ENCODE measurements at places on chromosomes 2 and 18. TPM values are rescaled to one million over a fixed set of nuclear protein-coding genes. Genes with fewer than 3 reads are reported as not detected.

DNA sequence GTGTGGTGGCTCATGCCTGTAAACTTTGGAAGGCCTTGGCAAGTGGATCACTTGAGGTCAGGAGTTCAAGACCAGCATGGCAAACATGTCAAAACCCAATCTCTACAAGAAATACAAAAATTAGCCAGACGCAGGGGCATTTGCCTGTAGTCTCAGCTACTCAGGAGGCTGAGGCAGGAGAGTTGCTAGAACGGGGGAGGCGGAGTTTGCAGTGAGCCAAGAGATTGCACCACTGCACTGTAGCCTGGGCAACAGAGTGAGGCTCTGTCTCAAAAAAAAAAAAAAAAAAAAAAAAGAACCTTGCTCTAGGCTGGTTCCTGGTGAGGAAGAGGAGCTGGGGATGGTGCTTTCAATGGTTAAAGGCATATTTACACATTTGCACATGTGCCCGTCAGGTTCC lies 129.4 kb downstream of the LYPD6B start:
- DNase-seq: no peak

- no peak for DNase-seq
Observed at GRCh38 chr2:221596192-221596591, 24.1 kb upstream of the EPHA4 start.

DNA sequence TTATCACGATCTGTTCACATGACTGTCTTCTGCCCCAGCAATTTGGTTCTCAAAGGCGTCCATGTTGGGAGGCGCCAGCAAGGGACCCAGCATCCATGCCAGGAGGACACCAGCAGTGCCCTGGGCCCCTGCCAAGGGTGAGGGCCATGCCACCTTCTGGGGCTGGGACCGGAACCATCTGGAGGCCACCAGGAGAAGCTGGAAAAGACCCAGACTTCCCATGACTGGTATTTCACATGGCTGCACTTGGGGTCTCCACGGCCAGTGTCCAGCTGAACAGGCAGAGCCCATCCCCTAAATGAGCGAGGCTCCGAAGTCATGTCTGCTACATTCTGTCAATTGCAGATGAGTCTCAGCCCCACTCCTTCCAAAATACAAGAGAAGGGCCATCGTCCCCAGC lies 306.8 kb upstream of the HS6ST1 start:
- DNase-seq: no peak

- DNase-seq: no peak
Observed at GRCh38 chr18:75728621-75729020, 301.1 kb upstream of the SMIM21 start.

DNA sequence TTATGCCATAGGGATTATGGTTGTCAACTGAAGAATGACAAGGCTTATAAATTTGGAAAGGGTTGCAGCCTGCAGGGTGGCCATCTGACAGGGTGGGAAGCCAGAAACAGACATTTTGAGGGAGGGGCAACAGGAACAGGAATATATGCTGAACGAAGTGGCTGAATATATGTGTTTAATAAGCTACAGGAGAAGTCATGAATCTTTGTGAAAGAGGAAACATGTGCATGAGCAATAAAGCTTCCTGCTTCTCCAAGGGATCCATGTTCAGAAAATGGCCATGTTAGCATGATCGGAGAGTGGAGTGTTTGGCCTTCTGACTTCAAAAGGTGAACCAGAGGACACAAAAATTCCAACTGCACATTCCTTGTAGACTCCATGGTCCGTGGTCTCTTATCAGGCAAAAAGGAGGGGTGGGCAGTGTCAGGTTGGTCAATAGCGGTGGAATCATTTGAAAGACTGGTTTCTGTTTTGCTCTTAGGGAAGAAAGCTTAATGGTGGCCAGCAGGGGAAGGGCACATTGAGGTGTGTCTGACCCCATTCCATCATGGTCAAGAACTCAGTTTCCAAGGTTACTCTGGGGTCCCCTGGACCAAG lies 144.1 kb downstream of the SOCS6 start:
- no peak for DNase-seq

GRCh38 chr2:118837067-118837466 lies 10.4 kb downstream of the EN1 start:
- no peak for DNase-seq

Gene STARD6
- not detected for total RNA-seq

DNA sequence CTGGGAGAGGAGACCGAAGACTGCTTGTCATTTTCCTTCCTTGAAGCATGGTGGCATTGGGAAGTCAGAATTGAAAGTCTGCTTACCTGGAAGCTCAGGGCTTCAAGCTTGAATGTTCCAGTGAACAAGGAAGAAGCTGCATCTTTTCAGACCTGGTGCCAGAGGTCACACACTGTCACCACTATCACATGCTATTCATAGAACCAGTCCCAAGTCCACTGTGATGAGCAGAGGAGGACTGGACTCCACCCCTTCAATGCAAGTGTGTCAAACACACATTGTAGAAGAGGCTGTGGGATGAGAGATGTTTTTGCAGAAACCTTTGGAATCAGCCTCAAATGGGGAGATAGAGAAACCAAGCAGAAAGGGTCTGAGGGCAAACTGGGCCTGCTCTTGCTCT lies 81.4 kb downstream of the LYPD1 start:
- DNase-seq: no peak

DNA sequence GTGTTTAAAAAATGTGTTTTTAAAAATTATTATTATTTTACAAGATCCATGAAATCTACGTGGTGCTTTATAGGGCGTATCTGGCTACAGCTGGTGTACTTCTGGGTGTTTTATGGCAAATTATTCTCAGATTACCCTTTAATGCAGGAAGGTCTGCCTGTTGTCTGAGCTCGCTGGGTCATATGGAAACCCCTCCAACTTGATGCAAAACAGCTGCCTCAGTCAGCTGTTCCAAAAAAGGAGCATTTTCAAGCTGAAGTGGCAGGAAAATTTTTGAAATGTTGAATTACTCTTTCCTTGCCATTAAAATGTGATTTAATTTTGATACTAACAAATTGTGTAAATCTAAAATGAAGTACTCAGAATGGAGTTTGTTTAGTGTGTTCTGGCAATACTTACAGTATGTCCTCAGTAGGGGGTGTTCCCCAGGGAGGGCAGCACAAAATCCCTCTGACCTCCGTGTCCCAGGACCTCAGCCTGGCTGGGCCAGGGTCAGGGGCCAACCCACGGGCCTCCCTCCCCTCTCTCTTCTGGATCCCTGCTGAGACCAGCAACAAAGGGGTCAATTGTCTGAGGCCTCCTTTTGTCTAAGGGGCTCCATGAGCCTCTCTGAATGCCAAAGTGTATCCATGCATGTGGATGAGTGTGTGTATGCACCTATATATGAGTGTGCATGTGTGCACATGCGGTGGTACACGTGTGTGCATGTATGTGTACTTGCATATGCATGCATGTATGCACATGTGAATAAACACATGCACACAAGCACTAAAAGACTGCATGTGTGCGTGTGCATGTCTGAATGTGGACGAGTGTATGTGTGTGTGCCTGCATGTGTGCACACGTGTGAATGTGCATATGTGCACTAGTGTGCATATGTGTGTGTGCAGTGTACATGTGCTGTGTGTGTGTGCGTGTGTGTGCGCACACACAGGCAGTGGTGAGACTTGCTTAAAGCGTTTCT lies 105.4 kb downstream of the ACOXL start:
- no peak for DNase-seq

Gene MYO5B
- total RNA-seq: 0.12 TPM

GRCh38 chr2:233082222-233082930 lies 22.2 kb downstream of the INPP5D start:
- DNase-seq: no peak

GRCh38 chr18:58495634-58496033 lies 133.3 kb downstream of the ALPK2 start:
- DNase-seq: no peak

- DNase-seq: no peak
Observed at GRCh38 chr18:74604774-74605173, 7.1 kb downstream of the ZNF407 start.

GRCh38 chr2:101113441-101114267 lies 37.5 kb downstream of the TBC1D8 start:
- DNase-seq: no peak

Gene IL37
- total RNA-seq: not detected

Gene PLGLB2
- total RNA-seq: 4.5 TPM

Gene ADD2
- total RNA-seq: 1.3 TPM

DNA sequence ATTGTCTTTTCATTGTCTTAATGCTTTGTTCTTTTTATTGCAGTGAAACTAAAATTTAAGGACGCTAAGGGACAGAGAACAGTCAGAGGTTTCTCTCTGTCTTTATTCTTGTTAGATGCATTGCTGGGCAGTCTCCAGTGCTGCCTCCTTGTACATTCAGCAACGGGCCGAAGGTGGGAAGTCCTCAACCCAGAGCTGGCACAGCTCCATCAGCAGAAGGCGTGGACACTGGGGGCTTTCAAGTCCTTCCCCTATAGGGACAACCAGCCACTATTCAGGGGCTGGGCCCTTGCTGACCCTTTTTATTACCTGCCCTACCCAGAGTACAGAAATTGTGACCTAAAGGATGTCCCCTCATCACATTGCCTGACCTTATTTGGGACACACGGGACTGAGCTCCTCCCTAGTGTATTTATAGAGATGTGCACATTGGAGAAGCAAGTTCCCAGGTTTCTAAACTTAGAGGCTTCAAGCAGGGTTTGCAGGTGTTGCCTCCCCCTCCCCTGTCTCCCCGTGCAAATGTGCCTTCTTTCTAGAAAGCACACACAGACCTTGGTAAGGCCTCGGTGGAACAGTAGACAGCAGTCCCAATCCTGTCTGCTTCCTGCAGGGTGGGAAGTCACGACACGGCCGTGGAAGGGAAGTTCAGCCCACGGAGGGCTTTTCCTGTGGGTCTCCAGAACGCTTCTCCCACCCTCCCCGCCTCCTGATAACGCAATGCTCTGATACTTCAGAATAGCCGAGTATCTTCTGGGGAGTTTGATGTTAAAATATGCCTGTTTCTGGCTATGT lies 68.2 kb downstream of the ZCCHC2 start:
- no peak for DNase-seq

- DNase-seq: no peak
Observed at GRCh38 chr18:8260319-8260718, 348.9 kb upstream of the RAB12 start.
